Smooth muscle cell of bladder (primary cell): ENCODE measurements at places on chromosomes 6 and 20. TPM values are rescaled to one million over a fixed set of nuclear protein-coding genes. Genes with fewer than 3 reads are reported as not detected.

EGFL8 gene
- total RNA-seq, result 0.57 and 1.2 TPM in 2 replicates

SEL1L2 gene
- total RNA-seq, result not detected in 2 replicates

BPIFA1 gene
- total RNA-seq, result not detected in 2 replicates

EDN3 gene
- not detected in 2 replicates for total RNA-seq

EFCAB8 gene
- total RNA-seq, result 0.28 TPM in 2 replicates

DYNLT2 gene
- 0.65 and 0.85 TPM in 2 replicates for total RNA-seq

ISM1 gene
- under 0.01 and 0.09 TPM in 2 replicates for total RNA-seq

LTA gene
- total RNA-seq, result not detected in 2 replicates

CST2 gene
- total RNA-seq, result 0.55 and 0.71 TPM in 2 replicates

PAK5 gene
- not detected in 2 replicates for total RNA-seq

SLC22A3 gene
- total RNA-seq, result 0.43 and 3.0 TPM in 2 replicates

TCF15 gene
- total RNA-seq, result 0.09 TPM in 1 of 2 replicates, not detected in the other

HLA-DRB5 gene
- not detected in 2 replicates for total RNA-seq

PLAGL2 gene
- total RNA-seq, result 1.3 and 1.7 TPM in 2 replicates
